ENCODE measurements at places on chromosomes 4 and X. TPM values are rescaled to one million over a fixed set of nuclear protein-coding genes. Genes with fewer than 3 reads are reported as not detected.

The TLR3 gene
- 0.07 TPM for total RNA-seq

The MBNL3 gene
- 367 TPM for total RNA-seq

The RNF128 gene
- total RNA-seq = 9.7 TPM

The ARMCX2 gene
- not detected for total RNA-seq

The MND1 gene
- total RNA-seq = 40.7 TPM

Measured in HepG2 (cell line).